ENCODE measurements at places on chromosomes 3 and 15. TPM values are rescaled to one million over a fixed set of nuclear protein-coding genes. Genes with fewer than 3 reads are reported as not detected.

DNA sequence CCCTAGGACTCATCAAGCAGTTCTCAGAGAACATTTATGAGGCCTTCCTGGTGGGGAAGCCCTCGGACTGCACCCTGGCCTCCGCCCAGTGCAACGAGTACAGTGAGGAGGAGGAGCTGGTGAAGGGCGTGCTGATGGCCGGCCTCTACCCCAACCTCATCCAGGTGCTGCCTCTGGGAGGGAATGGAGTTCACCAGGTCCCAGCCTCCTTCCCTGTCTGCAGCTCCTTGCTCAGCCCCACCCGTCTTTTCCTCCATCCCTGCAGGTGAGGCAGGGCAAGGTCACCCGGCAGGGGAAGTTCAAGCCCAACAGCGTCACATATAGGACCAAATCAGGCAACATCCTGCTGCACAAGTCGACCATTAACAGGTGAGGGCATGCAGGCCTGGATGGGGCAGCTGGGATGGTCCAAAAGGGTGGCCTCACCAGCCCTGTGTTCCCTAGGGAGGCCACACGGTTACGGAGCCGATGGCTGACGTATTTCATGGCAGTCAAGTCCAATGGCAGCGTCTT is 46.3 kb downstream of the DHX30 start:
- no peak for DNase-seq

DNA sequence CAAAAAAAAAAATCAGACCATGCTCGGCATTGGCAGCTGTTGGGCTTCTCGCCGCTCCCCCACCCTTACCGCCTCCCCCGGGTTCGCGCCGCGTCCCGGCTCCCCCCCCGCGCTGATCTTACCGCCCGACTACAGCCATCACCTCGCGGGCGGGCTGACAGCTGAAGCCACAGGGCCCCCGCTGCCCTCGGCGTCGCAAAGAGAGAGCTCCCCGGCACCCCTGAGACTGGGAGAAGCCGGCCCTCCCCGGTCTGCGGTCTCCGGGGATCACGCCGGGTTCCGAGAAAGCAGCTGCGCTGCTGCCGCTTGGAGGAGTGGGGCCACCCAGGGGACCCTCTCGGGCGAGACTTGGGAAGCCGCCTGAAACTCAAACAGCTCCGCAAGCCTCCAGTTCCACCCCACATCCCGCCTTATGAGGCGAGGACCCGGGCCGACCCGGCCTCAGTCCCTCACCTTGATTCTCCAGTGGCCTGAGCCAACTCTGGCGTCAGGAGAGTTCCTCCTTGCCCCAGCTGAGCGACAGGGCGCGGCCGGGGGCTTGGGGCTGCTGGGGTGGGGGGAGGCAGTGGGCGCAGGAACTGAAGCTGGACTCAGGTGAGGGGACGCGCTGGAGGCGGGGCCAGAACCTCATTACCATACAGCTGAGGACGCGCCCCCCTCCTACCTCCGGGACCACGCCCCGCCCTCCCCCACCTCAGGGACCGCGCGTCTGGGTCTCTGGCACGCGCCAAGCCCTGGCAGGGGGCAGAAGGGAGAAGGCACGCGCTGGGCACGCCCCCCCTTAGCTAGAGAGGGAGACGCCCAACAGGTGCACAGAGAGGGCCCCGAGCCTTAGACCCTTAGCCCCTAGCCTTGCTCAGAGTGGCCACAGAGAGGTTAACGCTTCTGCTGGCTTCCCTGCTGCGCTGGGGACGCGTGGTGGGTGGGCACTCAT is 1.0 kb upstream of the DLL4 start:
- no peak for DNase-seq

- no peak for DNase-seq
These were observed 15.6 kb downstream of the SENP5 start for GRCh38 chr3:196883361-196883760.

The PLCB2 gene
- total RNA-seq: 17.0 TPM

The ISG20 gene
- total RNA-seq: 18.2 TPM

- DNase-seq: no peak
These were observed 286.1 kb downstream of the SHOX2 start for GRCh38 chr3:157820157-157820517.

The ADAMTS17 gene
- 4.2 TPM for total RNA-seq

- DNase-seq: no peak
These were observed 2.4 kb upstream of the POPDC2 start for GRCh38 chr3:119662604-119663373.

GRCh38 chr15:77409259-77410156 is 10.4 kb downstream of the PEAK1 start:
- DNase-seq: peak; percentile 37

DNA sequence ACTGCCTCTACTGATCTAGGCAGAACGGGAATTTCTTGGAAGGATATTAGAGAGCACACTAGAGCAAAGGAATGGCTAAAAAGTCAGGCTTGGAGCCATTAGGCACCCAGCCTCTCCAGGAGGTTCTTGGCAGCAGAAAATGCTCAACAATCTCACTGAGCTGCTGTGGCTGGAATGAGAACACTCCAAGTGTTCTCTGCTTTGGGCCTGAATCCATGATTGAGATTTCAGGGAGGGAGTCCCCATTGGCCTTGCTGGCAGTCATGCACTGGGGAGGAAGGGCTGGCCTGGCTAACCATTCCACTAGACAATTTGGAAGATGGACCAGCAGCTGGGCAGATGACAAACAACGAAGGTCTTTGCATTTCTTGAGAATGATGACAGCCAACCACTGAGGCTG is 362.6 kb downstream of the SHQ1 start:
- peak; percentile 19 for DNase-seq

DNA sequence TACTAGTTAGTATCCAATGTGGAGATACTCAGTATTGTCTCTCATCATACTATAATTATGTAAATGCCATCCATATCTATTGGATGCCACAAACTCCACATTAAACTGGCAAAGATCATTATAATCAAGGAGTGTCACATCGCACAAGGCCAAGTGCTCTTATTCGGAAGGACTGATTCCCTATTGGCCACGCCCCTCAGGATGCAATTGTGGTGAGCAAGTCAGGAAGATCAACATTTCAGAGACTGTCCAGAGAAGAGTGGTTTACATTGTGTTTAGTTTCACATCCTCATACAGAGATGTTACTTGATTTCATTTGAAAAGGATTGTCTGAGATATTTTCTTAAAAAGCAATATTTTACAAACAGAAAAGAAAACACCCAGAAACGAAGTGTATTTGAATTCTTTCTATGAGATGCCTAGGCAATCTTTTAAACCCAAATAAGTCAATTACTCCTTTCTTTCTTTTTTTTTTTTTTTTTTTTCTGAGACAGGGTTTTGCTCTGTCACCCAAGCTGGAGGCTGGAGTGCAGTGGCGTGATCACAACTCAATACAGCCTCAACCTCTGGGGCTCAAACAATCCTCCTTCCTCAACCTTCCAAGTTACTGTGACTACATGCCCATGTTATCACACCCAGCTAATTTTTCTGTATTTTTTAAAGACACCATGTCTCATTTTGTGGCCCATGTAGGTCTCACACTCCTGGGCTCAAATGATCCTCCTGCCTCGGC is 369.1 kb downstream of the RBMS3 start:
- DNase-seq: no peak

DNA sequence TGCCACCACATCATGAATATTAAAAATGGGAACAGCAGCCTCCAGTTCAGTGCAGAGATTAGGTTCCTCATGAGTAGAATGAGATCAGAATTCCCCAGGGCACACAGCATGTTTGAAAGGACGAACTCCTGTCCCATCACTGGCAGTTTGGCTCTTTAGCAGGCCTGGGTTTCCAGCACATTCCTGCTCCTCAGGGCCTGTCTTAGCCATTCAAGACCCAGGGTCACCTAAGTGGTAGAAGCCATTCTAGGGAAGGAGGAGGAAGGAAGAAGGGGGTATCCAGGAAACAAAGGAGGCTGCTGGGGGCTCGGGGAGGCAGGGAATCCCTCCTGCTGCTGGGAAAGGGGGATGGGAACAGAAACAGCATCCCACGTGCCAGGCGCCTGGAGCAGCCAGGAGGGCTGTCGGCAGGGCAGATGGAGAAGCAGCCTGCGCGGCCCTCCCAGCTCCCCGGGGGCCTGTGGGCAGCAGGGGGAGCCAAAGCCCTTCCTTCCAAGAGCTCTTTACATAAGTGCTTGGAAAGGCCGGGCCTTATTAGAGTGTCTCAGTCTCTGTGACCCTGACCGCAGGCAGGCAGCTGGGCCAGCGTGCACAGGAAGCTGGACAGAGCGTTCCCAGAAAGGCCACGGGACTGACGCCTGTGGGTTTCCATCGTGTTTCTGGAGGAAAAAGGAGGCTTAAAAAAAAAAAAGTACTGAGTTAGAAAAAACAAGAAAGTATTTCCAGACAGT is 24.7 kb downstream of the LOXL1 start:
- DNase-seq: peak; percentile 94

DNA sequence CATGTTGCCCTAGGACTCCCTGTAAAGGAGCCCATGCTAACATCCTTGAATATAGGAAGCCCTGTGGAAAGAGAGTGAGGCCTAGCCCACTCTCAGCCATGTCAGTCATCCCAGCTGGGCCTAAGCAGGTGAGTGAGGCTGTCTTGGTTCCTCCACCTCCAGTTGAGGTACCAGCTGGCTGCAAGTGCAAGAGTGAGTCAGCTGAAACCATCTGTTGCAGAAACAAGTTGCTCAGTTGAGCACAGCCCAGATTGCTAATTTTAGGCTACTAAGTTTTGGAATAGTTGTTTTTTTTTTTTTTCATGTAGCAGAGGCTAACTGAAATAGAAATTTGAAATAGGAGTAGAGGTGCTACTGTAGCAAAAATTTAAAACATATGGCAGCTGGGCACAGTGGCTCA is 43.7 kb upstream of the ADPGK start:
- no peak for DNase-seq

DNA sequence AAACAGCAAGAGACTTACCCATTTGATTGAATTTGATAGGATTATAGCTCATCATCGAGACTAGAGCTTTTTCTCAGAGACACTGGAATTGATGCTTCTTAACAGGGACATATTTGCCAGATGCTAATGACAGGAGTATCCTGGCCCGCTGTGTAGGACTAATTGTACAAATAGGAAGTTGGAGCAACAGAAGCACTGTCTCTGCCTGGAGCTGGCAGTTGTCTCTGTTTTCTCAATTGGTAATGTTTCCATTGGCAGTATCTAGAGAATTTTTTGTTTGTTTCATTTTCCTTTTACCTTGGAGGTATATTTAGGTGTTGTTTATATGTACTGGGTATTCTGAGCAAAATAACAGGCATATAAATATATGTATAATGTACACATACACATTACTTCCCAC is 8.9 kb upstream of the PCOLCE2 start:
- no peak for DNase-seq

DNA sequence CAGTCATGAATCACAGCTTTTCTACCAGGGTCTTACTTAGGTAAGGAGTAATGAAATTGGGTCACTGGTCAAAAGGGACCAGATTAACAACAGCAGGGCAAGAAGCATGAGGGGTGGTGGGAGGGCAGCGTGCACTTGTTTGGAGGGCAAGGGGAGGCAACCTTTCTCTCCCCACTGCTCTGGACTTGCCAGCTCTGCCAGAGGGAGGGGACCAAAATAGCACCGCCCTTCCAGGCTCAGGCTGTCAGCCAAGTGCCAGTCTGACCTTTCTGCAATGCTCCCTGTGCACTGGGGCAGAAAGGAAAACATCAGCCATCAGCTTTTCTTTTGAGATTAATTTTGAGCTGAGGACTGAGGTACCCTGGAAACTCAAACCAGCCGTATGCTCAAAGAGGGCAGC is 4.5 kb upstream of the ULK3 start:
- DNase-seq: no peak

DNA sequence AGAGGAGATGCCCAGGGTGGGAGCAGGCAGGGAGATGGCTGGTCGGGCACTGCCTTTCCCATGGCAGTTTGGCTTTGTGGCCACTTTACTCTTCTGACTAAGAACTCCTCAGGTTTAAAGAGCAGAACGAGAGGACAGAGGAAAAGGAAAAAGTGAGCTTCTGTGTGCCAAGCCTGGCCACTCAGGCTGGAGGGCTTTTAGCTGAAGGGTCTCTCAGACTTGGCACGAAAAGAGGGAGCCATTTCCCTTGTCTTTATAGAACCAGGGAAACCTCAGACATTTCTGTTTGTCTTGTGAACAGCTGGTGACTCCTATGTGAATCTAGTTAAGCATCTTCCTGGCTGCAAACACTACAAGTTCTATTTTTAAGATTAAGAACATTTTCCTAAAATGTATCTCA is 23.3 kb upstream of the PSMD6 start:
- no peak for DNase-seq

DNA sequence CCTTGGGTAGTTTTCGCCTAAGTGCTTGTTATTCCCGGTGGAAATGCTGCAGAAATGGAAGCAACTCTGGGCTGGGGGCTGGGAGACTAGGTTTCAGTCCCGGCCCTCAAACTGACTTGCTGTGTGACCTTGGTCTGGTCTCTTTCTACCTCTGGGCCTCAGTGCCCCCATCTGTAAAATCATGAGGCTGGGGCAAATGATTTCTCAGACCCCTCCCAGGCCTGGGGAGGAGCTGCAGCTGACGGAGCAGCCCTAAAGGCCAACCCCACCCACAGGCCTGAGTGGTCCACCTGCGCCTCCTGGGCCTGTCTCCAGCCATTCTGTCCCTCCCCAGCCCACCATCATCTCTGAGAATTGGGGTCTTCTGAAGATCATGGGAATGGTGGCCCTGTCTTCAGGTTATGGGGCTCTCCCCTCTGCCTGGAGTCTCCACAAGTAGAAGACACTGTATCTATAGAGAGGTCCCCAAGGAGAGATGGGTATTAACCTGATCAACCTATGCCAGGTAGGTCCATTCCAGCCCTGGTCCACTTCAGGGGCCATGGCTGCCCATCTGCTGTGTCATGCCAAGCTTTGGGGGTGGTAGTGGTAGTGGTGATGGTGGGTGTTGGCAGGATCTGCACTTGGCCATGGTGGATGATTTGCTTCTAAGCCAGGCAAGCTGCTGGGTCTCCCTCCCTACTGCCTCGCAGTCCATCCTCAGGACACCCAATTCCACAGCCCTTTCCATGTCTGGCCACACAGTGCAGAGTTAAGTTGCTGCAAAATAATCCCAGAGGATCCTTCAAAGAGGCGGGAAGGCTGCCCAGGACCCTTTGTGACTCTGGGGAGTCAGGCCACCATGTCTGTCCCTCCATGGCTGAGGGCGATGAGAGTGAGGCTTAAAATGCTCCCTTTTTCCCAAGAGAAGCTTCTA is 46.0 kb downstream of the ITGA11 start:
- no peak for DNase-seq

GRCh38 chr3:177367788-177368187 is 170.5 kb upstream of the TBL1XR1 start:
- no peak for DNase-seq

The ANKUB1 gene
- 0.87 TPM for total RNA-seq

DNA sequence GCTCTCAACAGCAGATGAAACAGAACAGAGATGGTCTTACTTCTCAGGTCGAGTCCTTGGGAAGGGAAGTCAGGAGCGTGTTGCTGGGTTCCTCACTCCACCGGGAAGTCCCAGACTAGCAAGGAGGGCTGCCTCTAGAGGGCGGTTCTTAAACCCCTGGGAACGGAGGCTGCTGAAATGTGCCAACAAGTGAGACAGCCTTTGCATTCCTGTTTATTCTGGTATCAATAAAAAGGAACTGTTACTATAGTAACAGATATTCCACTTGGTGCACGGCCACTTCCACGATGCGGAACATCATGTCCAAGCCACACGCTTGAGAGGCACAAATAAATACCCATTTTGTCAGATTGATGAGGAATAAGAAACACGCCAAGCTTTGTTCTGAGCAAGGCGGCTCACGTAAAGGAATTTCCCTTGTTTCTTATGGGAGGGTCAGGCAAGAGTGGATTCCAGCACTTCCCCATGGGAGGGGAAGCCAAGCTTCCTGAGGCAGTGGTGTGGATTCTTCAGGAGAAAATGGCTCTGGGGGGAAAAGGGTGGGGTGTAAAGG is at the start of gene FAM107A:
Gene FAM107A, minus strand, starts transcription at position 123 of the 553 bp plus-strand sequence. CDS start 7,531 bp downstream, outside the sequence.
- peak; percentile 67 for DNase-seq

Data from tibial nerve (tissue), 4 donors.